ENCODE measurements at places on chromosomes 6 and 20.

- H3K27me3 ChIP-seq, result no peaks in the 10 kb centered on the region
- H3K27ac ChIP-seq, result peak overlapping the region; percentile 88
- H3K4me3 ChIP-seq, result peak overlapping the region; percentile 82
- no peaks in the 10 kb centered on the region for H3K36me3 ChIP-seq
- peak; percentile 83 for DNase-seq
- H3K4me1 ChIP-seq, result peaks cover 10% of the 10 kb centered on the region
Measured at GRCh38 chr6:34696189-34696738, 303 bp downstream of the ILRUN start.

DNA sequence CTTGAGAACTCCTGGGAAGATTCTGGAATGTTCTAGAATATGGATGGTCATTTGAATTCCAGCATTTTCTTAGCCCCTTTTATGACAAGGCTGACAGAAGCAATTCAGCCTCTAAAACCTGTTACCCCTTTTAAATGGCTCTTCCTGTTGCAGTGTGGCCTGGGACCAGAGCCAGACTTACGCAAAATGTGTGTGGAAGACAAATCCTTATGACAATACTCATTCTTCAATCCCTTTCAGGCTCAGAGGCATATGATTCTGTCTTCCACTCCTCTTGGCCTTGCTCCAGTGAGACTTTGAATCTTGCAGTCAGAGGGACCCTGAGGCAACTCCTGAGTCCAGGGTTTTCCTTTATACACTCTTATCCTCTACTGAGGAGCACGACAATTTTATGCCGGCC, 287.0 kb downstream of the CLIC5 start:
- no peaks in the 10 kb centered on the region for H3K36me3 ChIP-seq
- H3K4me3 ChIP-seq, result no peak overlapping the region
- no peaks in the 10 kb centered on the region for H3K27me3 ChIP-seq

GRCh38 chr20:16955971-16956370, 207.8 kb downstream of the OTOR start:
- peaks cover 3% of the 10 kb centered on the region for H3K4me1 ChIP-seq
- H3K27me3 ChIP-seq, result no peaks in the 10 kb centered on the region
- H3K4me3 ChIP-seq, result no peak overlapping the region
- H3K27ac ChIP-seq, result no peak overlapping the region
- H3K36me3 ChIP-seq, result no peaks in the 10 kb centered on the region

DNA sequence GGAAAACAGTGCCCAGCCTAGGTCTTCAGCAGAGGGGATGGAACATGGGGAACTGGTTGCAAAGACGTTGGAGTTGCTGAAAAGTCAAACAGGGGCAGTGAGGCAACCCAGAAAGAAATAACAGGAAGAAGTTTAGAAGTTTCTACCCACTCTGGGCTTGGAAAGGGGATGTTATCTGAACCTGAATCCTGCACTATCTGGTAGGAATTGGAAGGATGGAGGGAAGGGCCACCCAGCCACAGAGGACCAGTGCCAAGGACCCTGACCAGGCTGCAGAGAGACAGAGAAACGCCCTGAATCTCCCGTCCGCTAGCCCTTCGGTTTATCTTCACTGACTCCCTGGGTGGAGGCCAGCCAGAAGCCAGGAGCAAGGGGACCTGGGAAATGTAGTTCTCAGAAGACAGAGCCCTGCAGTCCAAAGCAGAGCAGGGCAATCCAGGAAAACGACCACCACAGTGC, 217.3 kb upstream of the RREB1 start:
- no peaks in the 10 kb centered on the region for H3K4me1 ChIP-seq
- no peaks in the 10 kb centered on the region for H3K27me3 ChIP-seq
- no peak for DNase-seq
- H3K27ac ChIP-seq, result no peak overlapping the region
- no peak overlapping the region for H3K4me3 ChIP-seq

DNA sequence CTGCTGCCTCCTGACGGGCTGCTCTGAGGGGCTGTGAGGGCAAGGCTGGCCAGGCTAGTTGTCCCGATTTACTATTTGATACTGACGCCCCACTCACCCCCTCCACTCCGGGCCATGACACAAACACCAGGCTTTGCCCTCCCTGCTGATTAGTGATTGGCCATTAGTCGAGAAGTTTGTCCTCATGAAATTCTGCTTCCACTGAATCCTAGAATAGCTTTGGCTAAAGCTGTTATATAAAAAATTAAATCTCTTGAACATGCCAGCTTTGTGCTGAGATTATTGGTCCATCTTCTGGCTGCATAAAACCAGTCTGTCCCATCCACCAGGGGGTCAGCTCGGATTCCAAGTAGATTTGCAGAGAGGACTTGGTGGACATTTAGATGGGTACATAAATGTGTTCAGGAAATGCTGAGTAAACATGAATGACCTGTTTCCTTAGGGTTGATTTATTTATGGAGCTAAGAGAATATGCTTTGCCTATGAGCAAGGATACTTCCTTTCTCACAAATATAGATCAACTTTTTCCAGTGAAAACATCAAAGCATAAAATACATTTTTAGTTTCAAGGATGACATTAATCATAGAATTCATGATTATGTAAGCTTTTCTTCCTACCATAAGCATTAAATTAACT, at the start of gene GABRR2:
TSS of gene GABRR2 (minus strand) at position 51 of the 637 bp plus-strand sequence. CDS start 134 bp downstream, outside the sequence.
- peaks cover 4% of the 10 kb centered on the region for H3K36me3 ChIP-seq
- DNase-seq, result no peak
- H3K27ac ChIP-seq, result no peak within 1 kb of the TSS
- no peaks in the 10 kb centered on the region for H3K27me3 ChIP-seq

DNA sequence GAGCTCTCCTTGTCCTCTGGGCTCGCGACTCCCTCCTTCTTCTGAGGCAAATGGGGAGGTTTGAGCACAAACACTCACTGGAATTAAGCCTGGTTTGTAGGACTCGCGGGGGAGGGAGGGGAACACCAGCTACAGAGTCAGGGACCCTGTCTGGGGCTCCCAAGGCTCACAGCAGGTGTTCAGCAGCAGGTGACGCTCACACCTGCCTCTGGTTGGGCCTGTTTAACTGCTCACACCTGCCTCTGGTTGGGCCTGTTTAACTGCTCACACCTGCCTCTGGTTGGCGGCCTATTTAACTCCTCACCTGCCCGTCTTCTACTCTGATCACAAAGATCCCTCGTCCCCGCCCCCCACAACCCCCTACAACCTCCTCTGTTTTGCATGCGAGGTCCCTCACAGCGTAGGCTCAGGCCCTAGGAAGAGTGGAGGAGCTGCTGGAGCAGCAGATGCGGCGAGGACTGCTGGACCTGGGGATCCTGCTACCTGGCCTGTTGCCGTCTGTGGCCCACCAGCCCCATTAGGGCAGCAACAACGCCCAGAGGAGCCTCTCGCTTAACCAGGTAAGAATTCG, 181.9 kb downstream of the ERMARD start:
- DNase-seq, result no peak
- H3K4me3 ChIP-seq, result no peak overlapping the region
- no peaks in the 10 kb centered on the region for H3K27me3 ChIP-seq
- H3K4me1 ChIP-seq, result peaks cover 4% of the 10 kb centered on the region
- H3K27ac ChIP-seq, result no peak overlapping the region

DNA sequence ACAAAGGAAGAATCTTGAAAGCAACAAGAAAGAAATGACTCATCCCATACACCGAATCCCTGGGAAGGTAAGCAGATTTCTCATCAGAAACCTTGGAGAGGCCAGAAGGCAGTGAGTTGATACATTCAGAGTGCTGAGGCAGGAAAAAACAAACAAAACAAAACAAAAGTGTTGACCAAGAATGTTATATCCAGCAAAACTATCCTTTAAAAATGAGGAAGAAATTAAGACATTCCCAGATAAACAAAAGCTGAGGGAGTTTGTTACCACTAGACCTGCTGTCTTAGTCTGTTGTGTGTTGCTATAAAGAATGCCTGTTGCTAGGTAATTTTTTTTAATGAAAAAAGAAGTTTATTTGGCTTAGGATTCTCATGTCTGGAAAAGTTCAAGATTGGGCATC, 33.7 kb upstream of the PPP1R3G start:
- no peak for DNase-seq
- no peak overlapping the region for H3K27ac ChIP-seq
- no peak overlapping the region for H3K4me3 ChIP-seq
- no peaks in the 10 kb centered on the region for H3K4me1 ChIP-seq

DNA sequence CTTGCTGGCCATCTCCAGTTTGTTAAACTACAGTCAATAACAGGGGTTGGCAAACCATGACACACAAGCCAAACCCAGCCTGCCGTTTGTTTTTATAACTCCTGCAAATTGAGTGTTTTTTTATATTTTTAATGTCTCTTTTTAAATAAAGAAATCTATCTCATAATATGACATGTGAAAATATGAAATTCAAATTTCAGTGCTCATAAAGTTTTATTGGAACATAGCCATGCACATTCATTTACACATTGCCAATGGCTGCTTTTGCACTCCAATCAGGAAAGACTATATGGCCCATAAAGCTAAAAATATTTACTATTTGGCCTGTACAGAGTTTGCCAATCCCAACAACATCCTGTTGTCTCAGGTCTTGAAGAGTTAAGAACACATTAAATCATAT, 129.0 kb upstream of the SRSF6 start:
- no peaks in the 10 kb centered on the region for H3K27me3 ChIP-seq
- no peak overlapping the region for H3K27ac ChIP-seq
- no peaks in the 10 kb centered on the region for H3K36me3 ChIP-seq
- H3K4me3 ChIP-seq, result no peak overlapping the region
- DNase-seq, result no peak
- H3K4me1 ChIP-seq, result no peaks in the 10 kb centered on the region

DNA sequence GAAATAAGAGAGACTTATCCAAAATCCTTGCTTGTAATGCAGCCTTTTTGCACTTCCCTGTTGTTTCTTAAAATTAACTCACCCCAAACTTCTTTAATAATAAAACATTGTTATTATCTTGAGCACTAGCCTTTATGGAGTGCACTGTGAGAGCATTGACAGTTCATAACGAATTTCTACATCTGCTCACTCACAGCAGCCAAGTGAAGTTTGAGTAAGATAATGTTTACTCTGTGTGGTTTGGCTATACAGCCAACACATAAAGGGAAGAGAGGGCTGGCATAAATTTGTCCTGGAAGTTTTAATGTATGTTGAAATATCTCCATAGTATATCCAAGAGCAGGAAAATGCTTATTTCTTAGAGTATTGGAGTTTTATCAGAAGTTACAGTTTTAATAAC, 227.9 kb downstream of the FRK start:
- H3K4me3 ChIP-seq, result no peak overlapping the region
- no peaks in the 10 kb centered on the region for H3K4me1 ChIP-seq
- DNase-seq, result no peak
- no peaks in the 10 kb centered on the region for H3K27me3 ChIP-seq
- no peak overlapping the region for H3K27ac ChIP-seq
- H3K36me3 ChIP-seq, result no peaks in the 10 kb centered on the region

- DNase-seq, result no peak
- H3K4me3 ChIP-seq, result no peak overlapping the region
- peak overlapping the region; percentile 38 for H3K27ac ChIP-seq
Measured at GRCh38 chr20:329851-330232, 4.5 kb downstream of the SOX12 start.

GRCh38 chr6:53532942-53533341, 12.0 kb downstream of the GCLC start:
- H3K4me1 ChIP-seq, result no peaks in the 10 kb centered on the region
- H3K27me3 ChIP-seq, result no peaks in the 10 kb centered on the region
- H3K4me3 ChIP-seq, result no peak overlapping the region
- H3K27ac ChIP-seq, result no peak overlapping the region
- no peak for DNase-seq

- peaks cover 15% of the 10 kb centered on the region for H3K36me3 ChIP-seq
- no peak overlapping the region for H3K27ac ChIP-seq
- no peaks in the 10 kb centered on the region for H3K4me1 ChIP-seq
Measured at GRCh38 chr6:100626721-100627120, 162.0 kb upstream of the SIM1 start.

- H3K4me1 ChIP-seq, result no peaks in the 10 kb centered on the region
- no peaks in the 10 kb centered on the region for H3K27me3 ChIP-seq
- H3K4me3 ChIP-seq, result no peak overlapping the region
- no peak for DNase-seq
- H3K27ac ChIP-seq, result no peak overlapping the region
- H3K36me3 ChIP-seq, result no peaks in the 10 kb centered on the region
Measured at GRCh38 chr6:129608886-129609537, 101.0 kb downstream of the ARHGAP18 start.

- H3K36me3 ChIP-seq, result no peaks in the 10 kb centered on the region
- no peak for DNase-seq
- peak overlapping the region; percentile 71 for H3K4me3 ChIP-seq
- H3K4me1 ChIP-seq, result peaks cover 10% of the 10 kb centered on the region
- H3K27me3 ChIP-seq, result no peaks in the 10 kb centered on the region
Measured at GRCh38 chr20:35600993-35601973, 14.3 kb upstream of the SPAG4 start.

Measured in ascending aorta (tissue), 2 donors.